ENCODE measurements at places on chromosomes 12 and 14.

DNA sequence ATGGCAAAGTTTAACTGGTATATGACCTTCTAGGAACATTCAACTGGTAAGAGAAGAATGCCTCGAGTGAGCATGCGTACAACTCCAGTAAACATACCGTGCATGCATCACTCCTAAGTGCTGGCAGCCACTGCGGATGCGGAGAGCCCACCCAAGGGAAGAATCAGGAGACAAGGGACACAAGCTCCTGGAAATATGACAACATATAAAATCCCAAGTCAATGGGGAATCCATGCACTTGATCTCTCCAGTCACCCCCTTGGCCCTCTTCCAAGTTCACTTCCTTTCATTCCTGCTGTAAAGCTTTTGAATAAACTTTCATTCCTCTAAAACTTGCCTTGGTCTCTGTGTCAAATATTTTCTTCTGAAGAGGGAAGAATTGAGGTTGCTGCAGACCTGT is 168.7 kb upstream of the TMCC3 start:
- DNase-seq = no peak

GRCh38 chr14:24234095-24235005 is 1.6 kb downstream of the GMPR2 start:
- DNase-seq = no peak

DNA sequence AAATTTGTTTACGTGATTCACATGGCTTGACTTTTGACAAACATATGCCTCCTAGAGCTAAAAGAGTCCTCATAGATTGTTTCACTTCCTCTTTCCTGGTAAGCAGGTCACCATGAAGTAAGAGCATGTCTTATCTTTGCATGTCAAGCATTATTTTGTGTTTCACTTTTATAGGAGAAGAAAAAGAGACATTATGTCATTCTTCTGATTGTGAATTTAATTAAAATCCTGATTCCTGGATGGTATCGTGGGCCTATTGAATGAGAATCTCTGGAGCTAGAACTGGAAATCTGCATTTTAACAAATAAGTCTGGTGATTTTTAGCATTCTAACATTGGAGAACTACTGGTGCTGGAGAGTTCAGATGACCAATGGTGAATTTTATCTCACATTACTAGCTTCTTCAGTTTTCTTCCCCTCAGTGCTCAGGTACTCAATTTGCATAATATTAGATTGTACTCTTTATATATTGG is 218.6 kb upstream of the ATP2B1 start:
- no peak for DNase-seq

DNA sequence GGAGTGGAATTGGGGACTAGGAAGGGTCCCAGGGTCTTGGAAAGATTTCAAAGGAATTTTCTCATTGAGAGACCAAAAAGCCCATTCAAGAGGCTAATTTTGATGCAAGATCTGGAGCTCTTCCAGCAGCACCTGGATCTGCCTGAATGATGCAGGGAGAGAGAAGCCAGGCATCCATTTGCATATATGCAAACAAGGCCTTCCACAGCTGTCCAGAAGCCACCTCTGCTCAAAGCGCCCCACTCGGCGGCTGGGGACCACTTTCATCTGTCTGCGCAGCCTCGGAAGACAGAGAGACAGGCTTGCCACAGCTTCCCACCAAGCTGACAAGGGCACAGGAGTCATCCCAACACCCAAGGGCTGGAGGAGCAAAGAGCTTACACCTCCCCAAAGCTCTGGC is 295.6 kb downstream of the DPF3 start:
- DNase-seq = no peak

DNA sequence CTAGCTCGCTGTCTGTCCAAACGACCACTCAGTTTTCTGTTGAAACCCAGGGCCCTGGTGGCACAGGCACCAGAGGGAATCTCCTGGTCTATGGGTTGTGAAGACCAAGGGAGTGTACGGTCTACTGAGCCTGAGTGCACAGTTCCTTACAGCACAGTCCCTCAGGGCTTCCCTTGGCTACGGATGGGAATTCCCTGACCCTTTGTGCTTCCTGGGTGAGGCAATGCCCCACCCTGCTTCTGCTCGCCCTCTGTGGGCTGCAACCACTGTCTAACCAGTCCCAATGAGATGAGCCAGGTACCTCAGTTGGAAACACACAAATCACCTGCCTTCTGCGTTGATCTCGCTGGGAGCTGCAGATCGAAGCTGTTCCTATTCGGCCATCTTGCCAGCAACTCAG is 22.6 kb downstream of the GPHN start:
- no peak for DNase-seq

GRCh38 chr14:81235096-81235495 is 14.3 kb upstream of the GTF2A1 start:
- no peak for DNase-seq

All from ascending aorta (tissue), 2 donors.